Stimulated activated CD8-positive, alpha-beta memory T cell treated with anti-CD3 and anti-CD28 coated beads, Interleukin-15, amount 100 ng/mL, for 24 hours (primary cell): ENCODE measurements at places on chromosomes 16 and 17.

DNA sequence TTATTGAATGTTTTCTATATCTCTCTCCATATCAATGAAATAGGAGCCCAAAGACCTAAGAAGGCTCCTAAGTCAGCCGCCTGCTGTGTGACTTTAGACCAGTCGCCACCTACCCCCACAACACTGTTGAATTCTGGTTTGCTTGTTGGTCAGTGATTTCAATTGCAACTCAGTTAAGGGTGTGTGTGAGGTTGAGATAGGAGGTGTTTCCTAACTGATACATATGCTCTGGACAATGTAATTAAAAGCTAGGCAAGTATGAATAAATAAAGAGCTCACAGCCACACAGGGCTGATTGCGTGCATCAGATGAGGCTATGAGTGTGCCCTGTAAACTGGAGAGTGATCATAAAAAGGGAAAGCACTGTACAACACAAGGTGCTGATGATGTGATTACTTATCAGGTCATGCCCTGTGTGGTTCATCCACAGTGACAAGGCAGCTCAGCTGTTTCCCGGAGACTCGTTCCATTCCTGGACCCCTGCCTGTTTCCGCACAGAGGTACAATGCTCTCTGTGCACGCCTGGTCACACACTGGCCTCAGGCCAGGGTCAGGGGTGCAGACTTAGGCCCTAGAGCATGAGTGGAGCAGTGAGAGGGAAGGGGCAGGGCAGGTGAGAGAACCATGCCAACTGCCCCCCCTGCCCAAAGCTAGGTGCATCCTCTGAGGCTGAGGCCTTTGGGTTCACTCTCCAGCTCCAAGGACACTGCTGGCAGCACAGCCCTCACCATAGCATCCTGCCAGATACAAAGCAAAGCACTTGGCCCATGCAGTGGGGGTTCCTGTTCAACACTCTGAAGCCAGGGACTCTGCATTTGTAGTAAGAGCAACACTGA is 3.3 kb upstream of the KRT35 start:
- DNase-seq = no peak

DNA sequence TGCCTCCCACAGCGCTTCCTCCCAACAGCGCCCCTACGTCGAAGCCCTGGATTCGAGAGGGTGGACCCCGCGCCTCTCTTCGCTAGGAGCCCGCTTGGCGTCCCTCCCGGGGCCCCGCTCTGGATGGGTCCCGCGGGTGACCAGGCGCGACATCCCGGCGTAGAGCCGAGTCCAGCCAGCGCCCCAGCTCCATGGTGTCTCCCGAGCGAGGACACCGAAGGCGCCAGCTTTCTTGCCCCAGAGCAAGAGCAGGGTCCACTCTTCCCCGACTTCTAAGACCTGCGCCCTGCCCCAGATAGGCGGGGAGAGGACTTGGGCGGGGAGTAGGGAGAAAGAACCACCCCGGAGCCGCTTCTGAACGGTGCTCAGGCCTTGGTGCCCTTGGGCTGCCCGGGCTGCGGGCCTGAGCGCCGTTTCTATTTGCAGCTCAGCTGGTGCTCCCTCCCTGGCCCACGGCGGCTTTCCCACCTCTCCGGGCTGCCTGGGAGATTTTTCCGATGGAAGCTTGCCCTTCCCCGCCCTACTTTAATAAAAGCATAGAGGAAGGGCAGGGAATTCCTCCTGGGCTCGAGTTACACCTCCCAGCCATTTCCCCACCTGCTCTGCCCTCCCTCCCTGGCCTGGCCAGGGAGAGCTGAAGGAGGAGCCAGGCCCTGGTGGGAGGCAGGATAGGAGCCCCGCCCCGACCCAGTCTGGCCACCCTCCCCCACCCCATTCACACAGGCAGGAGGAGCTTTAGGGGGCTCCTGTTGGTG is 1.8 kb downstream of the MMP15 start:
- no peak for DNase-seq

DNA sequence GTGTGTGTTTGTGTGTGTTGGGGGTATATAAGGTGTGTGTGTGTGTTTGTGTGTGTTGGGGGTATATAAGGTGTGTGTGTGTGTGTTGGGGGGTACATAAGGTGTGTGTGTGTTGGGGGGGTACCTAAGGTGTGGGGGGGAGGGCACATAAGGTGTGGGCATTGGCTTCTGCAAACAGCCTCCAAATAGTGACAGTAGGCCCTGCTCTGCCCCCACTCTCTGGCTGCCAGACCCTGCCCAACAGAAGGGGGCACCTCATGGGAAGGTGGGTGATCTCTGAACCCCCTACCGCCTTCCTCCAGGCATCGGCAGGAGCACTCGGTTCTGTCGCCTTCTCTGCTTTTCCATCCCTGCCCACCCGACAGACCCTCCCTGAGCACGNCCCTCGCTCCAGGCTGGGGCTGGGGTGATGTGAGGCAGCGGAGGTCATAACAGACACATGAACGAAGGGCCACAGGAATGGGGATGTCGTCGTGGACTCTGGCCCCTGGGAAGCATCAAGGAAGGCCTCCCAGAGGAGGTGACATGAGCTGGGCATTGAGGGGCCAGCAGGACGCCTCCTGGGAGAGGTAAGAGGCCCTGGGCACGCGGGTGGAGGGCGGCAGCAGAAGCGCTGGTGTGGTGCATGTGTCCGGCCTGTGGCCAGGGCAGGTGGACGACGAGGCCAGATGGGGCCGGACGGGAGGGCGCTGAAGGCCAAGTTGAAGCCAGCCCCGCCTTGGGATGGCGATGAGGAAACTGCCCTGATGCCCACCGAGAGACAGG is 136.6 kb upstream of the RPH3AL start:
- DNase-seq = no peak

DNA sequence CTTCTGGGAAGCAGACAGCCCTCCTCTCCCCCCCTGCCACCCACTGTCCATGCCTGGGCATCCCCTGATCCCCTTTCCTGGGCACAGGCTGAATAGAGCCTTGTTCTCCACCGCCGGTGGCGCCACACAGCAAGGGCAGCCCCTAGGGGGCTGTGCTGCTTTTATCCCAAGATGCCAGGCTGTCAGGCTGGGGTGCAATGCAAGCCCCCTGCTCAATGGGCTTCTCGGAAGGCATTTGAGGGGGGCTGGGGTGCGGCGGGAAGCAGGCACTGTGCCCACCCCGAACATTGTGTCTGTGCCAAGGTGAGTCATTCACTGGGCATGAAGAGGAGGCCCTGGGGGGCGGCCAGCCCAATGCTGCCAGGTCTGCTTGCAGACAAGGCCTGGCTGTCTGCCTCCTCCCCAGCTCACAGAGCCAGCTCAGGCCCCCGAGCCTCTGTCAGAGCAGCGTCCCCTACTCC is 1.5 kb upstream of the GFAP start:
- no peak for DNase-seq

GRCh38 chr16:25747160-25747758 is 55.5 kb downstream of the HS3ST4 start:
- DNase-seq = no peak
